ENCODE measurements at places on chromosomes 7 and 10.

GRCh38 chr10:71748671-71749191 is 24.6 kb downstream of the VSIR start:
- no peak for DNase-seq

DNA sequence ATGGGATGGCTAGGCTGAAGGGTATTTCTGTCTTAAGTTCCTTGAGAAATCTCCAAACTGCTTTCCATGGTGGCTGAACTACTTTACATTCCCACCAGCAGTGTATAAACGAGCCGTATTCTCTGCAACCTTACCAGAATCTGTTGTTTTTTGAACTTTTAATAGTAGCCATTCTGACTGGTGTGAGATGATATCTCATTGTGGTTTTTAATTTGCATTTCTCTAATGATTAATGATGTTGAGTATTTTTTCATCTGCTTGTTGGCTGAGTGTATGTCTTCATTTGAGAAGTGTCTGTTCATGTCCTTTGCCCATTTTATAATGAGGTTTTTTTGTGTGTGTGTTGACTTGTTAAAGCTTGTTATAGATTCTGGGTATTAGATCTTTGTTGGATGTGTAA is 226.8 kb upstream of the IGFBP3 start:
- DNase-seq: no peak

- peak; percentile 94 for DNase-seq
Measured at GRCh38 chr10:76583711-76584161, 1053.9 kb downstream of the KCNMA1 start.

DNA sequence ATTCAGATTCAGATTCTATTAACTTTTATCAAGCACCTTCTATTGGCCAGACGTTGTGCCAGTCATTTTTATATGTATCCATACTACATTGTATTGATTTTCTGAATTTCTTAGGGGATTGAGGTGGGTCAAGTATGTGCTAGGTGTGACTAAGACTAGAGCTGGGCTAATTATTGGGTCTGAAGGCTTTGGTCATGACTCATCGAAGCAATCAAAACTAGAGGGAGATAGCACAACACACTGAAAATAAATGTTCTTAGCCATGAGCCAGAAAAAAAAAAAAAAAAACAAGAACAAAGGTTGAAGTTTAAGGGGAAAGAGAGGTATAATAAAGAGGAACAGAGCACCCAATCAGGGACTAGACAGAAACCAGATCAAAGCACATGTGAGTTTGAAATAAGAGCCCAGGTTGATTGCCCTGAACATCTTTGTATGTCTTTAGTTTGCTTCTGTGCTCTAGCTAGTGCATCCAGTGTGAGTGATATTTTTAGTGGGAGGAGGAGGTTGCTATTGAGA is 171.6 kb upstream of the FOXP2 start:
- DNase-seq: no peak

DNA sequence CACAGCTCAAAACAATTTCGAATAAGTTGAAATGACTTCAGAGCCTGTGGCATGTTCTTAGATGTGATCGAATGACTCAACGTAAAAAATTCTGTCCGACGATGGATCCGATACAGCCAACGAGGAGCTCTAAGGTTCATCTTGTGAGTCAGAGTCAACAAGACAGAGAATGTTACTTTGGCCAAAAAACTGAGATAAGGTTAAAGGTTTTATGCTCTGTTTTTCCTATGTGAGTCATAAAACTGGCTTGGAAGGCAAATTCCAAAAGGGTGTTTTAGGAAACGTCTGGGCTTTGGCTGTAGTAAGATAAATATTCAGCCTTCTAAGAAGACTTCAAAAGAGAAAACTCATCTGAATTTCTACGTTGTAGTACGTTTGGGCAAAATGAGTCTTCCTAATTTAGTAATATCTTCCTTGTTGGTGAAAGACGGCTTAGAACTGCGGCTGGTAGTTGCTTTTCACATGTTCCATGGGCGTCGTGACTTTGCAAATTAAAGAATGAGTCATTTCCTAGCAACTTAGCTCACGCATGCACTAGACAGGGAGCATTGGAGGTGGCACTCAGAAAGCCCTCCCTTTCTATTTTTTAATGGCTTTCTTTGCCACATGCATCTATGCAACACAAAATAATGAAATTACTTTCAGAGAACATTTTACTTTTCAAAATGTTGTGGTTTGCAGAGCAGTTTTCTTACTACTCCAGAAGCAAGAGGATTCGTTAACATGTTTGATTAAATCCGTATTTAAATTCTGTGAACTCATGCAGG is 28.2 kb downstream of the PFKP start:
- DNase-seq: peak; percentile 99

GRCh38 chr7:158447151-158447505 is 140.5 kb downstream of the PTPRN2 start:
- DNase-seq: no peak

GRCh38 chr7:133108023-133108422 is 26.1 kb upstream of the CHCHD3 start:
- DNase-seq: no peak

DNA sequence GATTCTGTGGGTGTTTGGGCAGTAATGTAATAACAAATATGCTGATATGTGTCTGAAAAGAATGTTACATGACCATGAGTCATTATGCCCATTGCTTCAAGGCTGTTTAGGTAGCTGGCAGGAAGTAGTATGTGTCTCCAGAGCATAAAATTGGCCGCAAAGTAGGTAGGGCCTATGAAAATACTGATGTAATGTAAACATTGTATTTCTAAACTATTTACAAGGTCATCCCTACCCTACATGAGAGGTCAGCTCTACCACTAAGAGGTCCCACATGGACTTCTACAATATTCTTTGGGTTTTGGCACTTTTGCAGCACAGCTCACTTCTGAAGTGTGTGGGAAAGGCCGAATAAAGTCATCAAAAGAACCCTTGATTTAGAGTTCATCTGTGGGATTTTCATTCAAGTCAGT is 301.9 kb downstream of the AHR start:
- peak; percentile 94 for DNase-seq

DNA sequence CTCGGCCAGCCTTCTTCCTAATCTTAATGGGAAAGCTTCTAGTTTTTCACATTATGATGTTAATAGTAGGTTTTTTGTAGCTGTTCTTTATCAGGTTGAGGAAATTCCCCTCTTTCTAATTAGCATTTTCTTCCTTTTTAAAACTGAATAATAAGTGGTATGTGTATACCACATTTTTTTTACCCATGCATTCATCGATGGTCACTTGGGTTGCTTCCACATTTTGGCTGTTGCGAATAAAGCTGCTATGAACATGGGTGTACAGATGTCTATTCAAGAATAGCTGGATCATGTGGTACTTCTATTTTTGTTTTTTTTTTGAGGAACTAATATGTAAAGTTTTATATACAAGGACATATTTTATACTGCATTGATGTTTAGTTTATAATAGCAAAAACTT is 44.3 kb downstream of the NRF1 start:
- no peak for DNase-seq

- DNase-seq: peak; percentile 11
Measured at GRCh38 chr7:129721068-129721467, 109.5 kb downstream of the NRF1 start.

DNA sequence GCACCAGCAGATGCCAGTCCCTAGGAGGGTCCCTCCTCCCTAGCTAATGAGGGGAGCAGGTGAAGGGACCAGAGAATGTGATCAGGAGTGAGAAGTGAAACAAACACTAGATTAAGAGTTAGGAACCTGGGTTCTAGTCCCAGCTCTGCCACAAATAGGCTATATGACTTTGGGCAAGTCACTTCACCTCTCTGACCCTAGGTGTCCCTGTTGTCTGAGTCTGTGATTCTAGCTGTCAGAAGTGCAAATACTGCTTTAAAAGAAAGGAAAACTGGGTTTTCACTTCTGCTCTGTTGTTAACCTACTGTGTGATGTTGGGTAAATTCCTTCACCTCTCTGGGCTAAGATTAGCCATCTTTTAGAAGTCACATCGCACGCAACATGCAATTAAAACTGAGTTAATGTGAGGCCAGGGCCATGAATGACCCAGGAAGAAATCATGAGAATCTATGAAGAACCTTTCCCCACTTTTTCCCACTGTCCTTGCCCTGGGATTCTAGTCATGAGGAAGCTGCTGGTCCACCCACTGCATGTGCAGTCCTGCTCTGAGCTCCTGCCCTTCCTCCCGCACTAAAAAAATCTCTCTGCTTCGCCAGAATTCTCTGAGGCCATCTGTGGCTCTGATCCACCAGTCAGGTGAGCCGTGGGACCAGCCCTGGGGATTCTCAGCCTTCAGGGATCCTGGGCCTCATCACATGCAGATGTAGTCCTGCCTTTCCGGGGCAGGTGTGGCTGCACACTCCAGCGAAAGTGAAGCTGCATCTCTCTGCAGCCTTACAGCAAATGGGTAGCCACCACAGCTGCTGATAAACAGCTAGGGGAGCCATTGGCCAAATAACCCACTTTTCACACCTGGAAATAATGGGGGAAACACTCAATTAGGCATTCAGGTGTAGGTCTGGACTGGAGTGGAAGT is 181.7 kb downstream of the PLXNA4 start:
- DNase-seq: no peak

- DNase-seq: peak; percentile 29
Measured at GRCh38 chr7:28316489-28316888, 95.8 kb upstream of the CREB5 start.

- no peak for DNase-seq
Measured at GRCh38 chr7:90238583-90238982, 6.4 kb upstream of the CFAP69 start.

DNA sequence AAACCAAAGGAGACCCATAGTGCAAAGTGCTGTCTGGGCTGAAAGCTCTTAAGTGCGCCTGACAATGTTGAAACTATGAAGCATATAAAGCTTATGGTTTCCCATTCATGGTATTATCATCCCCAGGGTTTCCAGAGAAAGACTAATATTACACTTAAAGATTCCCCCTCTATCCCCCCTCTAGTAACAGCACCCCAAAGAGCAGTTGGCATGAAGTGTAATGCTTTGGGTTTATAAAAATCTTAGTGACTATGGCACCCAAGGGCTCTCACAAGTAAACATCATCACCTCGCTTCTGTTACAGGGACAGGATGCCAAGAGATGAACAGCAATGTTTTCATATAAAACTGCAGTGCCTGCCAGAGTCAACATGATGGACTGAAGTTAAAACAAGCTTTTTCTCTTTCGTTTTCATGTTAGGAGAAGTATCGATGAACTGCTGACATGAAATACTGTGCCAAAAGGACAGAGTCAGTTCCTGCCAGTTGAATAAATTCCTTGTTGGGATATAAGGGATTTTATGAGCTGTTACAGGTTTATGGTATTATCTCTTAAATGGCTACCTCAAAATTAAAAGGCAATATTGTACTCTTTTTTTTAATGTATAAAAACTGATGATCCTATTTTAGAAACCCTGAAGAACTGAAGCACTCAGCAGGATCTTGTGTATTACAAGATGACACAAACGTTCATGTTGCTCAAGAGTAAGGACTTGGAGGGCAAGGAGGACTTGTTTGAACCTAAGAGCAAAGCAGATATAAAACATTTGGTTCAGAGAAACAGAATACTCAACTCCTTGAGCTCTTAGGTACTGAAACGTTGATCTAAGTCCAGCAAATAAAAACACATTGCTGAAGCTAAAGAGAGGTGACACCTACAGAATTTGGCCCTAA is 203.7 kb upstream of the IMMP2L start:
- no peak for DNase-seq

DNA sequence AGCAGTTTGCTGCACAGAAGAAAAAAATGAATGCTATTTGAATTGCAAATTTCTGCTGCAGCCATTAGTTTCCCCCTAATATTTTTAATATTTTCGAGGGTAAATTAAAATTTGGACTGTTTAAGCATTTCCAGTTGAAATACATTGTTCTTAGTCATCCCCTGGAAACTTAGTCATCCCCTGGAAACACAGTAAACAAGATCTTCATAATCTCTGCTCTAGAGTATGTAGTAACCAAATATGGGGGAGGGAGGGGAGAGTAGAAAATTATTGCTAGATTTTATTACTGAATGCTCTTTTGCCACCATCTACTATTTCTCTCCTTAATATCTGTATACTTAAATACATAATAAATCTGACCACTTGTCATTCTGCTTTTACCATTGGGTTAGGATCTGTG is 1053.3 kb downstream of the SORCS1 start:
- DNase-seq: peak; percentile 29

GRCh38 chr10:35352512-35352911 is 16.2 kb downstream of the CCNY start:
- DNase-seq: no peak

DNA sequence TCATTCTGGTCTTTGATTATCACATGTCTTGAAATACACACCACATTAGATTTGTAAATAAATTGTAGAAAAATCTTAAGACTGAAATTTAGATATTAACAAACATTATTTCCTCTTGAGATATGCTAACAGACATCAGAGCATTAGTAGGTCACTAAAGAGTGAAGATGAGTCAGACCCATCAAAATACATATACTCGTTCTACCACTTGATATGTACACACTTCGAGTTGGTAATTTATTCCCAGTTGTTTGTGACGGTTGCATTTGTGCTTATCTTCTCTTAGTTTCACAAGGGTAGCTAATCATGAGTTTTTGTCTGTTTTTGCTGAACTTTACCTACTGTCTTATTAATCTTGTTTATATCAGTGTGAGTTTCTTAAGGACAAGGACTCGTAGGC is 383.4 kb downstream of the AUTS2 start:
- DNase-seq: no peak

- no peak for DNase-seq
Measured at GRCh38 chr7:25664593-25664992, 436.3 kb upstream of the NPVF start.

GRCh38 chr7:8037151-8037550 is 68.6 kb downstream of the GLCCI1 start:
- peak; percentile 19 for DNase-seq

DNA sequence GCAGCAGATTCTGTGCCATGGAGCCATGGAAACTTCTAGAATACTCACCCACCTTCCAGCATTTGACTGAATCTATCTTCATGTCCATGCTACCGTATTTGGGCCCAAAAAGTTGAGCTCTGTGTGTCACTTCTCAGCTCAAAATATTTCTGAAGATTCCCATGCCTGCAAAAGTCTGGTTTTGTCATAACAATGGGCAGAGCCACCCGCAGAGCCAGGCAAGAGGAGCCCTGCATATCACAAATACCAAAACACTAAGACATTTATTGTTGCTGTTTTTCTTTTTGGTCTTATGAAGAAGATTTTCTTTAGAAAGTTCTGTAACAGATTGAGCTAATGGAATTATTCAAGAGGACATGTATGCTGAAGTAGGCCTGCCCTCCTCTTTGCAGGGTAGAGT is 68.1 kb downstream of the PRTFDC1 start:
- peak; percentile 51 for DNase-seq

DNA sequence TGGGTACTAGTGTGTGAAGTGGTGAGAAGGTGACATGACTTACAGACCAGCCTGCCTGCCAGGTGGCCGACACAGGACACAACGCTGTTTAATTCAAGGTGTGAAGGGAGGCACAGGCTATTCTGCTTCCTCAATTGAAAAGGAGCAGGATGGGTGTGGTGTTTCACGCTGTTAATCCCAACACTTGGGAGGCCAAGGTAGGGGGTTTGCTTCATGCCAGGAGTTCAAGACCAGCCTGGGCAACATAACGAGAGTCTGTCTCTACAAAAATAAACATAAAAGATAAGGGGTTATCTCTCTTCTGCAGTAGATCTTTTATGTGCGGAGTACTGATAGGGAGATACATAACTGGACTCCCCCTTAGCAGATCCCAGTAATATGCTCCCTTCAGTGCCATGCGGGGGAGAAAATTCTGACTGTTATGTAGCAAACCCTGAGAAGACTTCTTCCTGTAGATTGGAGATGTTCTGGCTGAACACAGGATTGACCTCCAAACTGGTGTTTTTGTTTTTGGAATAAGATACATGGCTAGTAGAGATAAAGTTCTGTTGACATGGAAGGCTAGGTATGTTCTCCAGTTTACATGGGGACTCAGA is 63.2 kb downstream of the CCNY start:
- DNase-seq: no peak

Data from EH (cell line).